ENCODE measurements at places on chromosomes 3 and 15.
A peak's percentile ranks its signal among the peaks of the same experiment; 100 is the strongest.

DNA sequence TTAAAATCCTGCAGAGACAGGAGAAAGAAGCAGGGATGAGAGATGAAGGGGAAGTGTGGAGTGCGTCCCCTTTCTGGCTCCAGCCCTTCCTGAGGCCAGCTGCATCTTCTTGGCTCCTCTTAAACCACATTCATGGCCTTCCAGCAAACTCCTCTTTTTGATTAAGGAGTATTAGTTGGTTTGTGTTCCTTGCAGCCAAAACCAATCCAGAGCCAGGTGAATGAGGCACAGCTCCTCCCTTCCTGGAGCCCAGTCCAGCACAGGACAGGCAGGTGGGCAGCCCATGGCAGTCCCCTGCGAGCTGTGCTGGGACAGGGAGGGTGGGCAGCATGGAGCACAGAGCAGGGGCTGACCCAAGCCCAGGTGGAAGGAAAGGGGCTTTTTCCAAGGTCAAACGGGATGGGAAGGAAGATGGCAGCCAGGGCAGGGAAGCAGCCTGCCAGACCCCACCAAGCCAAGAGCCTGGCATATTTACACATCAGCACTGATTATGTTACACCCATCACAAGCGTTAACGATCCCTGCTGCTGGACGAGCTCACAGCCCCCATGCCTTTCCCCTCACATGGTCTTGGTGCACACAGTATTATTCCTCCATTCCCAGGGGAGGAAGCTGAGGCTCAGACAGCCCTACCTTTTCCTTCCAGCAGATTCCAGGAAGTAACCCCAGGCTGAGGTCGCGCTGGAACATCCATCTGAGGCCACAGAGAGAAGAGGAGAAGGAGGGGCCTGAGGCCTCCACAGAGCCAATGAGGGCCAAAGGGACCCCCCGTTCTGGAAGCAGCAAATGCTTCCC lies 175.6 kb downstream of the SMAD6 start:
- H3K27me3 ChIP-seq = peaks cover 91% of the 10 kb centered on the region
- H3K27ac ChIP-seq = no peak overlapping the region
- H3K36me3 ChIP-seq = no peaks in the 10 kb centered on the region

DNA sequence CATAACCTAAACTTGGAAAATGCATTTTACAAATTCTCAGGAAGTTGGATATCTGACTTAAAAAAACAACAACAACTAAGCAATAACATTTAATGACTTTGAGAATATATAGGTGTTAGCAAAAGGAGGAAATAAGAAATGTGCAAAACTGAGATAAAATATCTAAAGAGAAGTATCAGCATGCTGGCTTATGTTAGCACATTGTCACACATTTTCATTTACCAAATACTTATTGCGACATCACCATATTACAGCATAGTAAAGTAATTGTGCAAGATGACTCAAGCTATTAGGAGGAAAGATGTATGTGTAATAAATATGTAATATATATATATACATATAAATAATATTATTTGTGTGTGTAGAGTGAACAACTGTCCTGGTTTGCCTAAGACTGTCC lies 9.2 kb downstream of the PTX3 start:
- H3K4me1 ChIP-seq = no peaks in the 10 kb centered on the region
- no peak overlapping the region for H3K4me3 ChIP-seq
- no peak overlapping the region for H3K27ac ChIP-seq
- no peak for DNase-seq

DNA sequence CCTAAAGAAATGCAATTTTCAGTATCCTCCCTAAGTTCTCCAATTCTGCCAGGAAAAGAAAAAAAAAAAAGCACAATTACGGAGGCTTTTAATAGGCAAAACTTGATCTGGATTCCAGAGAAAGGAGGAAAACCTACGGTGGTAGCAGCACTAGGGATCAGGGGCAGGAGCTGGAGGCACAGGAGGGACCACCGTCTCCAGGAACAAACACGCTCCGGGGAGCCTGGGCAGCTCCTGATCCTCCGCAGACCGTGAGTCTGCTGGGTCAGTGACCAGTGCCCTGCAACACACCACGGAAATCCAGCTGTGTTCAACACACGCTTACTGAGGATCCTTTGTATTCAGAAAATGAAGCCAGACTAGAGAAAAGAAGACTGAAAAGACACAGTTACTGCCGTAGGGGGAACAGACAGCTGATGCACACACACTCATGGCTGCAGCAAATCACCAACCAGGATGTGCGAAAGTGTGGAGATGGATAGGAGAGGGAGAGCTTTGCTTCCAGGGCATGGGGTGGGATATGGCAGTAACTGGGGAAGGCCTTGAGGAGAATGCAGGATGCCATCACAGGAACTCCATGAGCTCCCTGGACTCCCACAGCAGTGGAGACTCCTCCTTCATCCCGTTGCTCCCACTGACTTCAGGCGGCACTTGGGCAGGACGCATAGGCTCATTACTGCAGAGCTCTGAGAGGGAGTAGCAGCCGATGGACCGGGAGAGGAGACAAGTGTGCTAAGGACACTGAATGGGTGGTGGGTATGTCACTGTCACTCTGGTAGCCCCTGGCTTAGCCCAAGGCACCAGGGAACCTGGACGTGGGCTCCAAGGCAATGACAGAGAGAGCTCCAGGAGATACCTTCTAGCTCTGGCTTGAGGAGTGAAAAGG lies 167.0 kb downstream of the ATP10A start:
- peaks cover 11% of the 10 kb centered on the region for H3K36me3 ChIP-seq
- no peak overlapping the region for H3K27ac ChIP-seq
- H3K4me3 ChIP-seq = no peak overlapping the region
- no peaks in the 10 kb centered on the region for H3K27me3 ChIP-seq
- DNase-seq = no peak

DNA sequence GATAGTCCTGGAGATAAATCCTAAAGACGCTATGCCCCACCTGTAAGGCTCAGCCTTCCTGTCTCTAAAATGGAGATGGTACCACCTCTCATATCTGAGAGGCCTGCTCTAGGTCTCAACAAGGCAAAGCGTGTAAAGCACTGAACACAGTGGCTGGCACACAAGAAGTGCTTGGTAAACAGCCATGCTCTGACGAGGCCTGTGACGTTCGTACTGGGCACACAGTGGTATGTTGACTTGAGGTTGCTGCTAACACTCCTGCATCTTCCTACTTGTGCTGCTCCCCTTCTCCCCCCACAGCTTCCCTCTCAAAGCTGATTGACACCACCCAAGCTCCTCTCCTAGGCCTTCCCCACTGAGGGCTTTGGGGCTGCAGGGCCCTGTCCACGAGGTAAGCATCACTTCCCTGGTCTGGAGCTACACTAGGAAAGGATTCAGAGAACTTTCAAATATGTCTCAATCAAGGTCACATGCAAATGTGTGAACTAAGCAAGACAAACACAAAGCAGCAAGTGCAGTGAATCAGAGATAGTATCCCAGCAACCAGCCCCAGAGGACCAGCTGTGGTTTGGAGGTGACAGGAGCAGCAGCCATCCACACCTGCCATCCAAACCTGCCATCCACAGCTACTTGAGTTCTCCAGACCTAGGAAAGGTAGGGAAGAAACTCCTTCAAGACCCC lies 177.5 kb downstream of the STT3B start:
- peaks cover 32% of the 10 kb centered on the region for H3K27me3 ChIP-seq
- no peak for DNase-seq
- H3K4me1 ChIP-seq = no peaks in the 10 kb centered on the region
- peaks cover 2% of the 10 kb centered on the region for H3K36me3 ChIP-seq
- H3K27ac ChIP-seq = no peak overlapping the region

DNA sequence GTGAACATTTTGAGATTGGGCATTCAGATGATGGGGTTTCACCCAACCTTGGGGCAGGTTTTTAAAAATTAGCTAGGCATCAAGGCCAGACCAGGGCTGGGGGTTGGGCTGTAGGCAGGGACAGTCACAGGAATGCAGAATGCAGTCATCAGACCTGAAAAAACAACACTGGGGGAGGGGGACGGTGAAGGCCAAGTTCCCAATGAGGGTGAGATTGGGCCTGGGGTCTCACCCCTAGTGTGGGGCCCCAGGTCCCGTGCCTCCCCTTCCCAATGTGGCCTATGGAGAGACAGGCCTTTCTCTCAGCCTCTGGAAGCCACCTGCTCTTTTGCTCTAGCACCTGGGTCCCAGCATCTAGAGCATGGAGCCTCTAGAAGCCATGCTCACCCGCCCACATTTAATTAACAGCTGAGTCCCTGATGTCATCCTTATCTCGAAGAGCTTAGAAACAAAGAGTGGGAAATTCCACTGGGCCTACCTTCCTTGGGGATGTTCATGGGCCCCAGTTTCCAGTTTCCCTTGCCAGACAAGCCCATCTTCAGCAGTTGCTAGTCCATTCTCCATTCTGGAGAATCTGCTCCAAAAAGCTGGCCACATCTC lies 6.1 kb downstream of the RHO start:
- DNase-seq = no peak
- H3K27me3 ChIP-seq = no peaks in the 10 kb centered on the region
- H3K36me3 ChIP-seq = peaks cover 3% of the 10 kb centered on the region
- H3K27ac ChIP-seq = no peak overlapping the region
- no peak overlapping the region for H3K4me3 ChIP-seq
- no peaks in the 10 kb centered on the region for H3K4me1 ChIP-seq

- DNase-seq = peak; percentile 66
- H3K27ac ChIP-seq = peak overlapping the region; percentile 97
- peaks cover 39% of the 10 kb centered on the region for H3K36me3 ChIP-seq
- H3K4me1 ChIP-seq = peaks cover 73% of the 10 kb centered on the region
- H3K27me3 ChIP-seq = no peaks in the 10 kb centered on the region
- peak overlapping the region; percentile 74 for H3K4me3 ChIP-seq
Measured at GRCh38 chr15:78033864-78034263, 43.6 kb downstream of the TBC1D2B start.

DNA sequence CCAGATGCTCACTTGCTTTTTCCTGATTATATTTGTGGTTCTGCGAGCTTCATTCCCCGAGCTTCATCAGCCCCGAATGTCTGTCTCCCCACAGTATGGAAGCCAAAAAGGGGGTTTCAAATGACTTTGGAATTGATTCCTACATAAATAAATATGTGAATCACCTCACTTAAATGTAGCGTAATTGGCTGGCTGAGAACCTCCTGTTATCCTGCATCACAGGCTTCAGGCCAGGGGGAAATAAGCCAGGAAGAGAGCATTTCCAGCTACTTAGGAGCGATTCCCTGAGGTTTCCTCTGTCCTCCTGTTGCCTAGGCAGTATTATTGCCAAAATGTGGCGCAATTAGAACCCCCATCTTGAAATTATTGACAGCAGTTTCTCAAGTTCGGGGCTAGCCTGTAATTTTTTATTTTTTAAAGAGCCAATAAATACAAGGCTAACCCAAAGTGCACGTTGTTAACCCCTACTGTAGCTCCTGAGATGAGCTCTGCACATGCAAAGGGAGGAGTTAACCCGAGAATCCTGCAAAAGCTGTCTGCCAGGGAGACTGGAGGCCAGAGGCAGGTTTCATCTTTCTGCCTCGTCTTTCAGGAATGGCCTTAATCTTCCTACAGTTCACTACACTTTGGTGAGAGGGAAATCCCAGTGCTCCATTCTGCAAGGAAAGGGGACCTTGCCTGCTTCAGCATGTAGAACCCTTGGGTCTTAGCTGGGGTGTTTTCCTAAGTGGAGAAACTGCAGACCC lies 148.2 kb downstream of the ADAMTS9 start:
- no peak for DNase-seq
- no peak overlapping the region for H3K4me3 ChIP-seq
- H3K4me1 ChIP-seq = no peaks in the 10 kb centered on the region
- H3K27me3 ChIP-seq = peaks cover 15% of the 10 kb centered on the region
- no peak overlapping the region for H3K27ac ChIP-seq

GRCh38 chr15:48925714-48926223 lies 38.0 kb downstream of the SHC4 start:
- no peaks in the 10 kb centered on the region for H3K36me3 ChIP-seq
- DNase-seq = no peak
- no peak overlapping the region for H3K4me3 ChIP-seq

DNA sequence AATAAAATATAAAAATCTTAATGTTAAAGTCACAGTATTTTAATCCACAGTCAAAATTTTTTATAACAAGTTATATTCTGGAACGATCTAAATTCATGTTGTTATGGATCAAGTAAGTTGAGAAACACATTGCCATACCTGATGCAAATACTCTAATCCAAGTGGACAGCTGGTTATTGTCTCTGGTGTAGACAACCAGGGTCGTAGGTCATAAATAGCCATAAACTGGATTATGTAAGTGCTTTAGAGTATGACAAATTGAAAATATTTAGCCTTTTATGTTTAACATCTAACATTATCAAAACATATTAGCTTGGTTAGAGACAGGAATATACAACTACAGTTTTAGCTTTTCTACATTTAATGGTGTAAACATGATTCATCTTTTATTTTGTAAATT lies 53.0 kb downstream of the PLSCR2 start:
- H3K4me1 ChIP-seq = no peaks in the 10 kb centered on the region
- H3K27ac ChIP-seq = no peak overlapping the region
- no peak overlapping the region for H3K4me3 ChIP-seq
- H3K36me3 ChIP-seq = no peaks in the 10 kb centered on the region
- DNase-seq = no peak

GRCh38 chr3:114128826-114129225 lies 50.0 kb downstream of the DRD3 start:
- no peak overlapping the region for H3K4me3 ChIP-seq
- H3K36me3 ChIP-seq = peaks cover 5% of the 10 kb centered on the region
- H3K27ac ChIP-seq = no peak overlapping the region

DNA sequence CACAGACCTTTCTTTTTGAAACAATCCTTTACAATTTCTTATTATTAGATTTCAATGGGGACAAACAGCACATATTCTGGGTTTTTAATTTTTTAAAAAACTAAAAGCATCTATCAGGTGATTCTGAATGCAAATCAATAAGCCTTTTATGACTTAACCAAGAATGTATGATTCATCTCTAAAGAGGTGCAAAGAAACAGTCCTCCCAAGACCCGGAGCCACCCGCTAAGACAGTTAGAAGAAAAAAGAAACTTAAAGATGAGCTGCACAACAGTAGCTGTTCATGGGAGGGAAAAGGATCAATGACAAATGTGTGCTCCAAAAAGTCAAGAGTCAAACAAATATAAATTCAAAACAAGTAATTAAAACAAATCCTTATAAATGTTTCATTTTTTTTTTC lies 319.5 kb downstream of the THSD4 start:
- H3K27ac ChIP-seq = no peak overlapping the region
- no peak overlapping the region for H3K4me3 ChIP-seq
- peaks cover 3% of the 10 kb centered on the region for H3K36me3 ChIP-seq
- no peaks in the 10 kb centered on the region for H3K4me1 ChIP-seq
- DNase-seq = no peak

GRCh38 chr3:64223791-64224745 lies 1.2 kb downstream of the PRICKLE2 start:
- H3K4me1 ChIP-seq = no peaks in the 10 kb centered on the region
- H3K27me3 ChIP-seq = peaks cover 20% of the 10 kb centered on the region
- no peaks in the 10 kb centered on the region for H3K36me3 ChIP-seq
- DNase-seq = no peak
- no peak overlapping the region for H3K27ac ChIP-seq
- H3K4me3 ChIP-seq = no peak overlapping the region

GRCh38 chr15:88894348-88894818 lies 961 bp downstream of the HAPLN3 start:
- peak; percentile 78 for DNase-seq
- H3K4me3 ChIP-seq = peak overlapping the region; percentile 78
- no peak overlapping the region for H3K27ac ChIP-seq
- peaks cover 9% of the 10 kb centered on the region for H3K36me3 ChIP-seq
- peaks cover 13% of the 10 kb centered on the region for H3K4me1 ChIP-seq

- no peaks in the 10 kb centered on the region for H3K36me3 ChIP-seq
- H3K27me3 ChIP-seq = peaks cover 4% of the 10 kb centered on the region
Measured at GRCh38 chr15:53565721-53566120, 193.7 kb downstream of the WDR72 start.

Data from effector memory CD8-positive, alpha-beta T cell (primary cell).